ENCODE measurements at places on chromosomes 5 and 9.

GRCh38 chr5:151674626-151675610 is 11.8 kb downstream of the SPARC start:
- no peak for DNase-seq

GRCh38 chr9:136779808-136780207 is 11.3 kb upstream of the TMEM141 start:
- no peak for DNase-seq

DNA sequence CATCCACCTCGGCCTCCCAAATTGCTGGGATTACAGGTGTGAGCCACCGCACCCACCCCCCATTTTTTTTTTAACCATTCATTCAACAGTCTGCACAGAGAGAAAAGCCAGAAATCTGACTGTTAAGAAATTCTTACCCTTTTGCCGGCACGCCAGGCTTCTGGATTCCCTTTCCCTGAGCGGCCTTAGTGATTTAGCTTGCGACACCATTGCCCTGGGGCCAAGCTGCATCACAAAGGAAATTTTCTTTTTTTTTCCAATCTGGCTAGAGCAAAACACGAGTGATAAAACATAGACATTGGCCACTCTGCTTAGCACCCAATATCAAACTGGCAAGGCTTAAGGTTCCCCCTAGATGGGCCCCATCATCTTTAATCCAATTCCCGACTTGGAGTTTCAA is 21.2 kb upstream of the ATOSB start:
- peak; percentile 30 for DNase-seq

- DNase-seq: no peak
Measured at GRCh38 chr5:65825408-65826328, 100.7 kb upstream of the ERBIN start.

- no peak for DNase-seq
Measured at GRCh38 chr5:159175547-159175946, 33.8 kb downstream of the RNF145 start.

- no peak for DNase-seq
Measured at GRCh38 chr5:87311405-87312279, 44.0 kb downstream of the RASA1 start.

GRCh38 chr5:149445739-149446369 is 66.8 kb upstream of the IL17B start:
- no peak for DNase-seq

GRCh38 chr5:1415059-1415425 is 30.2 kb downstream of the SLC6A3 start:
- no peak for DNase-seq

DNA sequence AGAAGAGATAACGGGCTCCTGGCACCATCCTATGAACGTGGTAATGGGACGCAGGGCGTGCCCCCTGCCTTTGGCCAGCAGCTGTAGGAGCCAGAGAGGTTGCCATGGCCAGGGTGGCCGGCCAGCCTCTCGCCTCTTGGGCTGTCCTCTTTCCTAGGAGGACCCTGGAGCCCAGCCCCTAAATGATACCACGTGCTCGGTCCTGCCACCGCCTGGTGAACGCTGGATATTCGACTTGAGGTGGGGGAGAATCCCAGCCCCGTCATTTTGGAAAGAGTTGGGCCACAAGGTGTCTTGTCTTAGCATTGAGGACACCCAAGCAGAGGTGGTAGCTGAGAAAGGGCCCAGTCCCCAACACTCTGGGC is 391 bp upstream of the NRG2 start:
- DNase-seq: no peak

GRCh38 chr5:169691471-169691870 is 54.4 kb downstream of the DOCK2 start:
- DNase-seq: no peak

- DNase-seq: no peak
Measured at GRCh38 chr9:109903515-109904138, 123.6 kb downstream of the PALM2AKAP2 start.

GRCh38 chr5:143316844-143317631 is 86.4 kb downstream of the NR3C1 start:
- DNase-seq: no peak

DNA sequence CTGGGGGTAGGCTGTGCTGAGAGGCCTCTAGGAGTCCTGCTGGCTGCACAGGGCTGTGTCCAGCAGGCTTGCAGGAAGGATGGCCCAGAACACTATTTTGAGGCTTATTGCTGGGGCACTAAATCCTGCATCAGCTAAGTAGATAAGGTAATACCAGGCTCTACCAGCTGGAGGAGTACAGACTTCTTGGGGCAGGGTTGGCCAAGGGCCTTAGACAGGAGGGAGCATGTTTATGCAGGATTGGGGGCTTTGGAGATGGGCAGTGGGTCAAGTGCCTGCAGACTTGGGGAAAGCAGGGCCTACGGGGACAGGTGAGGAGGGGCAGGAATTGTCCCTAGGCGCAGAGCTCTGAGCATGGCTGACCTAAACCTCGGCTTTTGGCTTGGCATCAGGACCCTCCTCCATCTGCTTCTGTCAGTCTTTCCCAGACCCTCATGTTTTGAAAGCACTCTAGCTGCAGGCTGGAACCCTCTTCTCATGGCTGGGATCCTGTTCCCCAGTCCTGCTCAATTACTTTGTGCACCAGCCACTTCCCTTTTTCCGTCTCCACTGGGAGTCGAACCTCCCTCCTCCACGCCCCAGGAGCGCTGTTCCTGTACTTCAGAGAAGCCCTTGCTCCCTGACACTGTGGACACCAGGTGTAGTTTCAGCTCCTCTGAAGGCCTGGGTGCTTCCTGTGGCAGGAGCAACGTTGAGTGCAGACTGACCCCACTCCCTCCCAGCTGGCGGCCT is 61.0 kb upstream of the SPTLC1 start:
- DNase-seq: no peak

DNA sequence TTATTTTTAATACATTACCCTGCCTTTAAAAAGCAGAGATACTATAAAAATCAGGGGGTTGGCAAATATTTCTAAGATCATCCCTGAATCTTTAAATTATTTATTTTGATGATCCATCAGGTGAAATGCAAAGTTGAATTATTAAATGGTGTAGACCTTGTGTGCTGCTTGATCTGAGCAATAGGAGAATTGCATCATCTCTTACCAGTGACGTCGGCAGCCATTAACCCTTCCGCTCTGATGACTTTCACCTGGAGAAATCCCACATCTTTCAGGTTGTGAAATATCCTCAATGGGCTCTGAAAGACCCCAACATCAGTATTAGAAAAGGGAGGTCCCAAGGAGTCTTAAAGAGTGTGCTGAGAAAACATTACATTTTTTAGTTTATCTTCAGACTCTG is 270.2 kb downstream of the SLF1 start:
- DNase-seq: no peak

GRCh38 chr5:176883700-176884570 is 15.2 kb downstream of the HK3 start:
- DNase-seq: no peak

GRCh38 chr5:144207875-144208444 is 37.3 kb downstream of the KCTD16 start:
- DNase-seq: no peak

GRCh38 chr5:121432-121831 is 29.5 kb downstream of the PLEKHG4B start:
- no peak for DNase-seq

DNA sequence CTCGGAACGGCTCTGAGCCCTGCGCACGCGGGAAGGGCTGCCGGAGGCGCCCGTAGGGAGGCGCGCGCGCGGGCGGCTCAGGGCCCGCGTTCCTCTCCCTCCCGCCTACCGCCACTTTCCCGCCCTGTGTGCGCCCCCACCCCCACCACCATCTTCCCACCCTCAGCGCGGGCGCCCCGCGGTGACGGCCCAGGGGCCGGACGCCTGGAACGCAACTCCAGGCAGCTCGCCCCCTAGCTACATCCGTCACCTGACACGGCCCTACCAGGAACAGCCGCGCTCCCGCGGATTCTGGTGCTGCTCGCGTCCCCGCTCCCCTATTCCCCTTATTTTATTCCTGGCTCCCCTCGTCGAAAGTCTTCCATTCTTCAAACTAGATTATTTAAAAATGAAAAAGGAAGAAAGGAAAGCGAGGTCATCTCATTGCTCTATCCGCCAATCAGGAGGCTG is at the start of gene CDKN2B-AS1:
Gene CDKN2B-AS1 (plus strand): TSS at position 236 of the 450 bp plus-strand sequence.
- DNase-seq: peak; percentile 59

DNA sequence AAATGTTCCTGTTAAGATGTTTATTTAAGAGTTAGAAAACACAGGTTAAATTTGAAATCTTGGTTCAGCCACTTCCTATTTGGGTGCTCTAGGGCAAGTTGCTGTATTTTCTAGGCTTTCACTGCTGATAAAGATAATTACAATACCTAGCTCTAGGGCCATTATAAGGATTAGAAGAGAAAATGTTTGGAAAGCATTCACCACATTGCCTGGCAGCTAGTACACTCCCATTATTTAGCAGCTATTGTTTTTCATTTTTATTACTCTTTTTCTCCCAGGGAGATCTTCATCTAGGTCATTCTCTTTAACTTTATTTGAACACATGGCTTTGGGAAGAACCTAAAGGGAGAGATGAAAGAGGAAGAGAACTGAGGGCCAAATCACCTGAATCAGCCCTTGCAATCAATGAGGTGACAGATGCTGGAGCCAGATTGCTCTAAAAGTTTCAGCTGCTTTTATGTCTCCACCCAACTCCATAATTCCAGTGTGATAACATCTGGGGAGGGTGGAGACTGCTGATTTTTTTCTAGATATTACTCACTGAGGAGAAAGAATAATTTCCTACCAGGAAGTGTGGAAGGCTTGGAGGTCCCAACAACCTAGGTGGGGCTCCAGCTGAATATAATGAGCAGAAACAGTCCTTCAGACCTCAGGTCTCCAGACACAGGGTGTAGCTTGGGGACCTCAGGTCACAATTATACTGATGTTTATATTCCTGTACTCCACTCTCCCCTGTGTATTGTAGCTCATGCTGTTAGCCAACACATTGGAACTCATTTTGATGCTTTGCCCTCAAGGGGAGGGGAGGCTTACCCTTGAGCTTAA is 640.0 kb downstream of the RAB3C start:
- no peak for DNase-seq

- DNase-seq: no peak
Measured at GRCh38 chr9:19155106-19155935, 28.0 kb upstream of the PLIN2 start.

- DNase-seq: no peak
Measured at GRCh38 chr9:41229408-41230401, 40.6 kb upstream of the ZNG1F start.

GRCh38 chr5:169385636-169386035 is 84.7 kb upstream of the SLIT3 start:
- no peak for DNase-seq

DNA sequence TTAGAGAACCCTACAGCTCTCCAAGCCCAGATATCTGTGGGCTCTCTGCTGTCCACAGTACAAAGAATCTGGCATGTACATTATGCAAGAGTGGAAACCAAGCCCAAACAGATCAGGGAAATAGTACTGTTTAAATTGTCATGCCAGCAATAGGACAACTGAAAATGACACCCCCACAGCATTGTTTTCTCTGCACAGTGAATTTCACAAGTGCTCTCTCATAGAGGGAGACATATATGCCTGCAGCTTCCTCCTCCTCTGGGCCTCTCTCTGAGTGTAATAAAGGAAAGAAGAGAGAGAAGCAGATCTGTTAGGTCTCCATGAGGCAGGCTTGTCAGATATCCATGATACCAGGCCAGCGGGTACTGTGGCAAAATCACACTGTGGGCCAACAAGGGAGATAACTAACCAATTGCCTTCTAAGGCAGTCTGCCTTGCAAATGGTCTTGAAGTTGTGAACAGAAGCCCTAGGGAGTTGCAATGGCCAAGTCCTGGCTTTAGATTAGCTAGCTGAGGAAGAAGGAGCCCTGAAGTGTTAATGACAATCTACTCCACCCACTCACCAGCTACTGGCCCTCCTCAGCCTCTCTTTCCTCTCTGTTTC is 54.4 kb upstream of the JMY start:
- no peak for DNase-seq

GRCh38 chr5:150675069-150675468 is 14.0 kb downstream of the MYOZ3 start:
- no peak for DNase-seq
